Naive thymus-derived CD8-positive, alpha-beta T cell (primary cell): ENCODE measurements at places on chromosomes 3 and 15.

GRCh38 chr15:100614336-100614735 is 11.9 kb downstream of the ASB7 start:
- DNase-seq, result no peak

- DNase-seq, result no peak
These were observed 44.4 kb upstream of the SPRED1 start for GRCh38 chr15:38208206-38208605.

DNA sequence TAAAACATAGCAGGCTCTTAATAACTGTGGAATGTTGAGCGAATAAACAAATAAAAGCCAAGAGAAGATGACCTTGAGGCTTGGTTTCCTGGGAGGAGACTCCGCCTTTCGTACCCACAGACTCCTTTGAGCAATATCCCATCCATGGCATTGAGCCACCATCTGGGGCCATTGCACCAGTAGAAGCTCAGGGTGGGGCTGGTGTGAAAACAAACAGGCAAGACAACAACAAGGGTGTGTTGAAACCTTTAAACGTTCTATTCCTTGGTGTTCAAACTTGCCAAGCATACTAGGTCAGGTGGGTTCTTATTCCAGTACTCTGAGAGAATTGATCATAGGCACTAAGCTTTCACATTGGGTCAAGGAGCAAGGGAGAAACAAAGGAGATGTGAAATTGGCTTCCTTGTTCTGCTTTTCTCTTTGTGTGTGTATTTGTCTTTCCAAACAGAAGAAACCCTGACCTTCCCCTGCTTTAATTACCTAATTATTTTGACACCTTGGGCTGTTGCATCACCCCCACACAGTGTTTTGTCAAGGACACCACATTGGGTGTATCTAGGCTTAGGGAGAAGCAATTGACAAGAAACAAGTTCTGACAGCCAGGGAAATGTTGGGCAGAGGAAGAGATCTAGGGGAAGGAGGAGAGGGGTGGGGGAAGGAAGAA is 105.1 kb upstream of the BCL6 start:
- no peak for DNase-seq

- no peak for DNase-seq
These were observed 105.1 kb upstream of the ETV5 start for GRCh38 chr3:186213946-186214345.

GRCh38 chr3:158830391-158830790 is 28.5 kb downstream of the MFSD1 start:
- DNase-seq, result no peak

DNA sequence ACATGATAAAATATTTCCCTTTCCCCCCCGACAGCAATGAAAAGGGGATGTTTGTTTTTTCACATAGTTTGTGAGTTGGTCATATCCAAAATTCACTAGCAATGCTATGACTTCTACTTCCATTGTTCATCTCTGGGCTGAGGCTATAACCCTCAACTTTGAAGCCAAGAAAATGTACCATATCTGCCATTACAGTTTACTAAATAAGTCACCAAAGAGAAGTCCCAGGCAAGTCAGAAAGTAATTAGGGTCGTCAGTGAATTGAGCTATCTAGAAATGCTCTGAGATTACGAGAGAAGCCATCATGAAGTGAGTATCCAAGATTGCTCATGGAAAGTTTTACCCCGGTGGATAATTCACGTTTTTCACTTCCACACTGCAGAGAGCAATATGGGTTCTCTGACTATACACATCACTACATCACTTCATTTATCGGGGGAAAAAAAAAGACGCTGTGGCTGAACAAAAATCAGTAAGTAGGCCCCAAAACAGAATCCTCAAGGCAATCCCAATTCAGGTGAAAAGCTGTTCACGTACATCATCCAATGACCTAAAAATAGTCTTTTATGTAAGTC is 1.4 kb downstream of the PEAK1 start:
- DNase-seq, result no peak

DNA sequence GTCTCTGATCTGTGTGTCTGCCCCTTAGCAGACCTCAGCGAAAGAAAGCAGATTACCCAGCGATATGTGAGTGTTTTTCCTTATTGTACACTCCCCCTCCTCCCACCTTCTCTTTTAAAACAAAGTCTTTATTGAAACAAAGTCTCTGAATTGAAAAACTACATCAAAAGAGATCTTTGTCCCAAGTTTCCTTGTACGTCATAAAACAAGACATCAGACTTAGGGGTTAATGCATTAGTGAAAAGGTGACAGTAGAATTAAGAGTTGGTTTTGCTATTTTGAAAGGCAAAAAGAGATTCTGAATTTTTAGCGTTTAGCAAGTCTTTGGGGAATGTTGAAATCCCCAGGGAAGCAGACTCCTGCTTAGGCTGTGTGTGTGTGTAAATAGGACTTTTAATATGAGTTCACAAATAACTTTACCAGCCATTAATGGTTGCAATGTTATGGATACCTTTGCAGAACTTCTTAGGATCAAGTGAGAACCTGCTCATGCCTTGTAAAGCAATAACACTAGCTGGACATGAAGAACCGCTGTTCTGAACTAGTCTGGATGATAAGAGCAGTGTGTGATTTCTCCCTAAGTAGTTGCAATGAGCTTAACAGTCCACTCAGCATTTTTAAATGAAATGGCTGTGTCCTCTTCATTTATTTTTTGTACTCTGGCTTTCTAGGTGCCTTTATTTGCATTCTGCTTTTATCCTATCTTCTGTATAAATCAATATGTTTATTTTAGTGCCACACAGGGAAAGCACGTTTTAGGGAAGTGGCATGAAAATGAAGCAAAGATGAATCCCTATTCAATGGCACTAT is 136.6 kb downstream of the MCTP2 start:
- no peak for DNase-seq

GRCh38 chr3:33113772-33114621 is at the start of gene CRTAP:
CRTAP (plus strand) TSS chr3:33114014; CDS start chr3:33114078, 64 bp downstream.
- peak; percentile 77 for DNase-seq

GRCh38 chr3:128824132-128824850 is 55.1 kb upstream of the ACAD9 start:
- no peak for DNase-seq

DNA sequence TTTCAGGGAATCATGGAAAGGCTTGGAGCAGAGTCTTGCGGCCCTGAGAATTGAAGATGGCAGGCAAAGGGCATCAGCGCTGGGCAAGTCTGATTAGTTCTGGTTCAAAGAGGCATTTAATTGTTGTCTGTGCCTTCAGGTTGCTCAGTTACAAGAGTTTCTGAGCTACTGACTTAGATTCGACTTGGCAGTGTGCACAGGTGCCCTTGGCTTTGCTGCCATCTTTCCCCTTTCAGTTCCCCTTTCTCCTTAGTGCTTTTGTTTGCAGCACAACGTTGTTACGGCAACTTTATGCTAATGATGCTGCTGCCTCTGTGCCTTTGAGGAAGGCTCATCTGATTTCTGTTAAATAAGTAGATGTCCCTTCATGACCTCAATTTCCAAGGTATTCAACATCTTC is 12.5 kb downstream of the P2RY14 start:
- DNase-seq, result peak; percentile 57
